ENCODE measurements at places on chromosomes 7 and 10.

DNA sequence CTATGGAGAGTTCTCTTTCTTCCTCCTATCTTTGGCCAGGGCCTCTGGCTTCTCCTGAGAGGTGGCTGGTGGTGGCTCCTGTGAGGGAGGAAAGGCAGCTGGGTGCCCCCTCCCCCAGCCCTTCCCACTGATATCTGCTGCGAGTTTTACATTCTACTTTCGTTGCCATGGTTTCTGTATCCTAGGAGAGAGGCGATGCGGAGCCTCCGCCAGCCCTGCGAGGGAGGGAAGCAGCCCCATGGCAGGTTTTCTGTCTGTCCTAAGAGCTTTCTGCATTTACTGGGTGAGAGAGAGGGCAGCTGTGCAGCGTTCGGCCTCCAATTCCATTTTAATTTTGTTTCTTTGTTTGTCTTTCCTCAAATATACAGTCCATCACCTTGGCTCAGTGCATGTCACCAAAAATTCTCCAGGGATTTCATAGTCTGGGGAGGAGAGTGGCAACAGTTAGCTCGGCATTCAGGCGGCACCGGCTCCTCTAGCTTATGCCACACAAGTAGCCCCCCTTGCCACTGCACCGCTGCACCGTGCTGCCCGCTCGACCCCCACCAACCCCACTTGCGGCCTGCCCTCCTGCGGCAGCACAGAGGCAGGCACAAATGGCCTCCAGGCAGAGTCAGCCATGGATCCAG, 20.4 kb downstream of the DNAJB12 start:
- no peak for DNase-seq

DNA sequence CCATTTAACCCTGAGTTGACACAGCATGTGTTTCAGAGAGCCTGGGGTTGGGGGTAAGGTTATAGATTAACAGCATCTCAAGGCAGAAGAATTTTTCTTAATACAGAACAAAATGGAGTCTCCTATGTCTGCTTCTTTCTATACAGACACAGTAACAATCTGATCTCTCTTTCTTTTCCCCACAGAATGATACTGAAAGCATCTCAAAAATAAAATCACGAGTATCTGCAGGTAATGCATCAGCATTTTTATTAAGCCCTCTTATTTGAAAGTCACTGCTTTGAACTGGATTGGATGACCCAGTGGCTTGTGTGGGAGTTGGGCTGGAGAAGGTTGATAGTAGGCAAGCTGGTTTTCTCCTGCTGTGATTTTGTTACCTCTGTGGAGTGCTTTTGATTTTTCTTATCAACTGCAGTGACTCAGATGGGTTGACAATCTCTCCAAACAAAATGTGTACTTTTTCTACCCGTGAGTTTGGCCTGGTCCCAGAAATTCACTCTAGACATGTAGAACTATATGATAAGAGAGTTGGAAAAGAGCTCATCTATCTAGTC, 253.5 kb upstream of the PRKCQ start:
- no peak for DNase-seq

GRCh38 chr7:30800785-30801252, 29.6 kb downstream of the MINDY4 start:
- DNase-seq: no peak

- no peak for DNase-seq
These were observed 193.1 kb upstream of the SEMA3C start for GRCh38 chr7:81111781-81112540.

DNA sequence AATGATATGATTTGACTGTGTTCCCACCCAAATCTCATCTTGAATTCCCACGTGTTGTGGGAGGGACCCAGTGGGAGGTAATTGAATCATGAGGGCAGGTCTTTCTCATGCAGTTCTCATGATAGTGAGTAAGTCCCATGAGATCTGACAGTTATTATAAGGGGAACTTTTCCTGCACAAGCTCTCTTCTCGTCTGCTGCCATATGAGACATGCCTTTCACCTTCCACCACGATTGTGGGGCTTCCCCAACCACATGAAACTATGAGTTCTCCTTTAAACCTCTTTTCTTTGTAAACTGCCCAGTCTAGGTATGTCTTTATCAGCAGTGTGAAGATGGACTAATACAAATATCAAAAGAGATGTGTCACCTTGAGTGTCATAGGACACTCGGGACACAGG, 502.7 kb upstream of the PODXL start:
- no peak for DNase-seq

DNA sequence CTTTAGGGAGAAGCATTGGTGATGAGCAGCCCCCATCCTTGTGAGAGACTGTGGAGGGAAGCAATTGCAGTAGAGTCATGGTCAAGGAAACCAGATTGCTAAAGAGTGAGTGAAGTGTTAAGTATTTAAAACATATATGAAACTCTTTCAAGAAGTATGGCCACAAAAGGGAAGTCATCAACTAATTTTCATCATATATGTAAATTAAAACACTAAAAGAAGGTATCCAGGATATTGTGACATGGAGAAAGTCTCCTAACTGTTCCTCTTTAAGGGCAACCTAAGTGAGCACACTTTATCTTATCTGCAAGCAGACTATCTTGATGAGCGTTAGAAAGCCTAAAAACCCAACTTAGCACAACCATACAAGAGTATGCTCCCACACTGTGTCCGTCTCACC, 69.7 kb downstream of the CD36 start:
- DNase-seq: no peak

- no peak for DNase-seq
These were observed 133.0 kb upstream of the TNS3 start for GRCh38 chr7:47714669-47715607.

All from central memory CD4-positive, alpha-beta T cell (primary cell).